ENCODE measurements at places on chromosomes 5 and 9. TPM values are rescaled to one million over a fixed set of nuclear protein-coding genes. Genes with fewer than 3 reads are reported as not detected.

Gene DAB2IP
- 21.7 TPM for total RNA-seq

Gene GMCL2
- not detected for total RNA-seq

Gene IFNB1
- not detected for total RNA-seq

Gene TOMM5
- total RNA-seq, result 143 TPM

Gene OBP2B
- total RNA-seq, result not detected

Gene ASPN
- total RNA-seq, result under 0.01 TPM

Gene ZFYVE16
- total RNA-seq, result 15.1 TPM

Gene LHX6
- total RNA-seq, result under 0.01 TPM

Gene CAMK4
- 2.2 TPM for total RNA-seq

Gene TAF11L12
- 0.48 TPM for total RNA-seq
